Stimulated activated CD4-positive, alpha-beta T cell treated with anti-CD3 and anti-CD28 coated beads, TNF-alpha, amount 100 ng/mL, for 48 hours (primary cell): ENCODE measurements at places on chromosomes 11 and 22.

- DNase-seq, result no peak
These were observed 25.5 kb upstream of the CTSC start for GRCh38 chr11:88363004-88363403.

DNA sequence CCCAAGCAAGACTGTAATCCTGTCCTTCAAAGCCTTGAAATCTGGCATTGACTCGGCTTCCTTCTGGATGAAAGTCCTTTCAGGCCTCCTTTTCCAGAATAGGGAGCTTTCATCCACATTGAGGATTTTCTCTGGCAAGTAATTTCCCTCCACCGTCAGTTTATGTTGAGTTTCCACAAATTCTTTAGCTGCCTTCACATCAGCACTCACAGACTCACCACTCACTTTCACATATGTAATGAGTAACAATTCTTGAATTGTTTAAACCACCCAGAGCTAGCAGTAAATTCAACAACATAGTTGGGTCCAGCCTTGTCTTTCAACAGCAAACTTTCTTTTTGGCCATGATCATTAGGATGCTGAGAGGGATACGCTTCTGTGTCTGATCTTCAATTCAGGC lies 84.3 kb upstream of the PRDM11 start:
- no peak for DNase-seq

DNA sequence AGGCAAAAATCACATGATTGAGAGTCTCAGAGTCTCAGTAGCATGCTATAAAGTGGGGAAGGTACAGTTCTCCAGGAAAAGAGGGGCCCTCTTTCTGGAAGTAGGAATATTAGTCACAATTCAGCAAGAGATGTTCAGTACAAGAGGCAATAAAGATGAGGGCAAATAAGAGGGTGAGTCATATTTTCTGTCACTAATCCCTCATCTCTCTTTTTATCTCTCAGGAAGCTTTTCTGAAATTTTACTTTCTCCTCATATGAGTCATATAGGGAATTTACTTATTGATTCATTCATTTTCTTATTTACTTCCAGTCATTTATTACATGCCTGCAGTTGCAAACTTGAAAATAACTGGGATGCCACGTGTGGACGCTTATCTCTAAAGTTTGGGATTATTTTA lies 3.4 kb upstream of the NXPE1 start:
- DNase-seq, result no peak

- no peak for DNase-seq
These were observed 77.7 kb downstream of the GDPD4 start for GRCh38 chr11:77223797-77224196.

- peak; percentile 68 for DNase-seq
These were observed 102.7 kb downstream of the BRD1 start for GRCh38 chr22:49724893-49725489.

GRCh38 chr22:28408709-28409108 lies 270.9 kb downstream of the TTC28 start:
- no peak for DNase-seq

DNA sequence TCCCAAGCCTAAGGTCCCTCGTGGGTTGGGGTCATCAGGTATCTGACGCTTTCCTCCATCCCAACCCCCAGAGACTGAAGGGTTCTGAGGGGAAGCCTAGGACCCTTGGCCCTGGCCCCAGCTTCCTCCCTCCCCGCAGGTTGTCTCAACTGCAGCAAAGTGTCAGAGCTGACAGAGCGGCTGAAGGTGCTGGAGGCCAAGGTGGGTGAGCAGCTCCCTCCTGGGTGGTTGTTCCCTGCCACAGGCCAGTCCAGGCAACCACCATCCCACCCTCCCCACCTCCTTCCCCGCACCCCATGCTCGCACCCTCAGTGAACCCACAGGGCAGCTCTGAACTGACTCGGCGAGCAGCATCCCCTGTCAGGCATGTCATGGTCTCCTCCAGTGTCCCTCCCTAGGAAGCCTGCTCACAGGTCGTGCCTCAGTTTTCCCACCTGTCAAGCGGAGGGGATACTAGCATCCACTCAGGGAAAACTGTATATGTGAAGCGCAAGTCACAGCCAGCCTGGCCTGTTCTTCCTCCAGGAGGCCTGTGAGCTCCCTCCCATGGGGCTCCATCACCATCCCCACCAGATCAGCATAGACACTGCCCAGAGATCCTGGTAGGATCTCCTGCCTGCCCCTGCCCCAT lies 20.8 kb downstream of the EMID1 start:
- no peak for DNase-seq

GRCh38 chr11:44777209-44778194 lies 50.7 kb downstream of the TSPAN18 start:
- no peak for DNase-seq

- DNase-seq, result no peak
These were observed 278.2 kb upstream of the CHORDC1 start for GRCh38 chr11:90500922-90501568.

DNA sequence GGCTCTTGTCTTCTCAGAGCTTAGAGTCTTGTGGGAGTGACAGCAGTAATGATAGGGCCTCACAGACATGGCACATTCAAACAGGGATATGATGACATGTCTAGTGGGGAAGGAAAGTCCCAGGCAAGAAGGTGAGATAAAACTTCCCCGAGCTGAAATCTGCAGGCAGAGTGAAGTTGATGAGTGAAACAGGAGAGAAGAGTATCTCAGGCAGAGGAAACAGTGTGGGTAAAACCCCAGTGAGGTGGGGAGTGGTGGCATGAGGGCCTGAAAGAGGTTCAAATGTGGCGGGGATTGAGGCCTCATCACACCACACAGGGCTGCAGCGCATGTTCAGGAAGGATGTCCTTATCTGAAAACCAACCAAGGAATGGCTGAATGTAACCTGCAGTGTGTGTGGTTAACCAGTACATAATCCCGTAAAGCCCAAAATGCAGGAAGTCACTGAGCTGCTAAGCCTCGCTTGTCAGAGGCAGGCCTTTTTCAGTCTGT lies 153.8 kb upstream of the E2F8 start:
- no peak for DNase-seq

DNA sequence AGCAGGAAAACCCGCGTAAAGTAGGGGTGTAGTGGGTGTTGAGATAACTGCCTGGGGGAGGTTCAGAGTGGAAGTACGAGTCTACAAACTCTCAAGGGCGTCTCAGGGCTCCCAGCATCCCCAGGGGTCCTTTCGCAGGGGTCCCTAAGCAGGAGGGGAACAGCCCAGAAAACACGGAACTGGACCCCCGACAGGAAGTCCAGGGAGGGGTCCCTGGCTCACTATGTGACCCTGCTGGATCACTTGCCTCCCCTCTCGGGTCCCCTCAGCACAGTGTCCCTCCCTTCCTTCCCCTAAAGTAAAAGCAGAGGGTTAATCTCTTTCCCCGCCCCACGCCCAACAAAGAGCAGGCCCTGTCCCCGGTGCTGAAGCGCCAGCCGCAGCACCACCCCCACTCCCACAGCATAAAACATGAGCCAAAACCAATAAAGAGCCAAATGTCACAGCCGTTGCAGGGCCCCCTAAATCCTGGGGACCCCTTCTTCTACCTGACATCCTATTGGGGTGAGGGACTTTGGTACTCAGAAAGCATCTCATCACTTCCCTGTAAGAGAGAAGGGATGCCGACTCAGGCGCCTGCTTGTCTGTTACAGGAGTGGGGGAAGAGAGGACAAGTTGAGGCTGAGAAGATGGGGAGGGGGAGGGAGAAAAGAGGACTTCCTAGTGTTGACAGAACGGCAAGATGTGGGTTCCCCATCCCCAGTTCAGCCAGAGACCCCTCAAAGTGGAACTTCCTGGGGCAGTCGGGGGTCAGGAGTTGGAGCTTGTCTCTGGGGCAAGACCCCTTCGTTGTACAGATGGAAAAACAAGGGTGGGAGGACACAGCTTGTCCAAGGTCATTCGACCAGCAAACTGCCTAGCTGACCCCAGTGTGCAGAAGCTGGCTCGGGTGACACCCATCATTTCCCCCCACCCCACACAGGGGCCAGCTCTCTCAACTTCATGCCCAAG lies 1.4 kb upstream of the NEFH start:
- DNase-seq, result no peak

DNA sequence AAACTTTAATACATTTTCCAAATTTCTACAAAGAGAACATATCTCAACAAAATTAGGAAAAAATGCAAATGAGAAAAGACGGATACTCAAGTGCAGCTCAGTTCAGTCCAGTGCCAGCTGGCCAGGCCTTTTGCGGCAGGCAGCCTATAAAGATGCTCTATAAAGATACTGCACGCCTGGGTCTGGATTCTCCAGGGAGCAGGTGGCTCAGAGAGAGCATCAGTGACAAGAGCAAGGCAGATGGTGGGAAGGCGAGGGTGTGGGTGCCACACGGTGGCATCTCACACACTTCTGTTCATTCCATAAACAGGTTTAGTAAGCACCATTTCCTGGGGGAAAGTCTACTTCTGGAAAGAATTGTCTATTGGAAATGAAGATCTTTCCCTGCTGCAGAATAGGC lies 18.1 kb upstream of the SCN3B start:
- no peak for DNase-seq

DNA sequence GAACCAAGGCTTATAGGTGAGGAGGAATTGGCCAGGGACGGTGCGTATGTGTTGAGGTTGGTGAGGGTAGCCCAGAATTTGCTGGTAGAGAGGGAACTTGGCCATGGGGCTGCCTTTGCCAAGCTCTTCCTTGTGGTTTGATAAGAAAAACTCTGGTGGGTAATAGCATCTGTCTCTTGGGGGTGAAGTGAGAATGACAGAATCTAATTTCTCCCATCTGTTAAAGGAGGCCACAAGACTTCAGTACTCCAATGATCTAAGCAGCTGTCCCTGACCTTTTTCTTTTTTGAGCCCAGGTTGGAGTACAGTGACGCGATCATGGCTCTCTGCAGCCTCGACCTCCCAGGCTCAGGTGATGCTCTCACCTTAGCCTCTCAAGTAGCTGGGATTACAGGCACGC lies 36.0 kb upstream of the PICK1 start:
- DNase-seq, result no peak

GRCh38 chr11:7511401-7511800 lies 2.4 kb upstream of the PPFIBP2 start:
- DNase-seq, result no peak

DNA sequence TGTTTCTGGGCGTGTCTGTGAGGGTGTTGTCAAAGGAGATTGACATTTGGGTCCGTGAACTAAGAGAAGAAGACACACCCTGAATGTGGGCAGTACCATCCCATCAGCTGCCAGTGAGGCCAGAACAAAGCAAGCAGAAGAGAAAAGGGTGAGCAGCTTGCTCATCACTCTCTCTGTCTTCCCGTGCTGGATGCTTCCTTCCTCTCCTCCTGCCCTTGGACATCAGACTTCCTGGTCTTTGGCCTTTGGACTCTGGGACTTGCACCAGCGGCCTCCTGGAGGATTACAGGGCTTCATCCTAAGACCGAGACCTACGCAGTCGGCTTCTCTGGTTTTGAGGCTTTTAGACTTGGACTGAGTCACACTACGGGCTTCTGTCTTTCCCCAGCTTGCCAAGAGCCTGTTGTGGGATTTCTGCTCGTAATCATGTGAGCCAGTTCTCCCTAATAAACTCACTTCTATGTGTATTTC lies 18.8 kb downstream of the APOL2 start:
- DNase-seq, result no peak

GRCh38 chr11:86708669-86709068 lies 36.3 kb upstream of the ME3 start:
- no peak for DNase-seq

GRCh38 chr11:118885319-118885718 lies 1.6 kb downstream of the CXCR5 start:
- DNase-seq, result no peak

GRCh38 chr22:36149441-36149840 lies 11.1 kb downstream of the APOL3 start:
- DNase-seq, result no peak

DNA sequence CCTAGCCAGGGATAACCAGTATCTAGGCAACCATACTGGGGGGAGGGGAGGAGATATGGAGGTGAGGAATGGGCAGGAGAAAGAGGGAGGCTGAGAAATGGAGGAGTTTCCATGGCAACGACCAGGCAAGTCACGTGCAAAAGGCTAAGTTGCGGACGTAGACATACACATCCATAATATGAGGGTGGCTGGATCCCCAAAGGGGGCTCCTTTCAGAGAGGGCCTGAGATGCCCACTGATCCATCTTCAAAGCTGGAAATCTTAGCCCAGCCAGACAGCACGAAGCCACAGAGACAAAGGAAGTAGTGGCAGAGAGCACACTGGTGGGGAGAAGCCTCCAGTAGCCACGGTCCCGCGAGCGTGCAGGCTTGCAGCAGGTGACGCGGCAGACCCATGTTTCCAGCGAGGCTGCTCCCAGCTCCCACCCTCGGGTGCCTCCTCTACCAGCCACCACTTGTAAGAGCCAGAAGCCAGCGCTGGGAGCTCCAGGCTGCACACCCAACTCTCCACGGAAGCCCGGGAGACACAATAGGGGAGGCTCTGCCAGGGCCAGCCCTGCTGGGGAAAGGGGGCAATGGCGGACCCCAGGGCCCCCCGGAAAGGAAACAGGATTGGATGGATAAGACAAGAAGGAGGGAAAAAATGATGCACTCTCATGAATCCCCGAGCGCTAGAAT lies 938 bp downstream of the FXYD6 start:
- DNase-seq, result no peak

DNA sequence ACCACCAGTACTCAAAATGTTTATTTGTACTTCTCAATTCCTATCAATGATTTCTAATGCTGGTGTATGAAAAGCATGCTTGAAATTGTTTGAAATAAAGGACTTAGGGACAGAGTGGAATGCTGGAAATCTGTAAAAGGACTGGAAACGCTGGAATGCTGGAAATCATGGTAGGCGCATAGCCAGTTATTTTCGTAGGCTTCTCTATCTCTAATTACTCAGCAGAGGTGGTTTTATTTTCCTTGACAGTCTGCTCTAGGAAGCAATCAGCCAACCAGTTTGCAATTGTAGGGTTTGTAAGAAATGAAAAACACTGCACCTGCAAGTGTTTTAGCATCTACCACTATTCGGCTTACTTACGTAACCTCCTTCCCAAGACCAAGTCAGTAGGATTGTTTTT lies 788 bp downstream of the LIN7C start:
- DNase-seq, result no peak
